Astrocyte of the spinal cord (primary cell): ENCODE measurements at places on chromosomes 11 and 22.

GRCh38 chr11:134792044-134792443 is 380.0 kb upstream of the B3GAT1 start:
- no peak for DNase-seq

DNA sequence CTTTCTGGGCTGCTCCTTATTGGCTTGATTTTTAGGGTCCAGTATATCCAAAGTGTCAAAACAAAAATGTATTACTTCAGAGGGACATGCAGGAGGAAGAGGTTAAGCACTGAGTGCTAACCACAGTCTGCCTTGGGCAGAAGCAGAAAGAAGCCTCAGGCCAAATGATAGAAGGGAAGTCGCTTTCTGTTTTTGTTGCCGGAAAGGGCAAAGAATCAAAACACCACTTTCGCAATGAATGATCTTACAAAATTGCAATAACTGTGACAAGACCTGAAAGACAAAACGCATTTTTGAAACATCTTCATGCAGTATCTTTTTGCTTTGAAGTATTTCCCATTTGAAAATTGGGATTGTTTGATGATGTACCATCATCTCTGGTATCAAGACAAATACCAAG is 70.1 kb upstream of the PICALM start:
- DNase-seq, result no peak

- no peak for DNase-seq
These were observed 79.3 kb downstream of the DSCAML1 start for GRCh38 chr11:117717485-117718314.

DNA sequence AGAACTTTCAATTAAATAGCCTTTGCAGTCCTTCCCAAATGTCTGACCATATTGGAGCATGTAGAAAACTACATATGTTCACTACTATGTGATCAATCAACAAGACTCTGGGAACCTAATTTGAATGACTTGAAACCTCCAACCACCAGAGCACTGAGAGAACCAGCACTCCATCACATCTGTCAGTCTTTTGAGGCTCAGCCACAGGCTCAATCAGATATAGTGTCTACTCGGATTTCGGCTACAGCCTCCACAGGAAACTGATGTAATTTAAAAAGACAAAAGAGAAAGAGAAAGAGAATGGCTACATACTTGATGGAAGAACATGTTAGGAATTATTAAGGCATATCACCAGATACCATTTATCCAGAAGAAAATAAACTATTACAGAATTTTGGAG is 859.0 kb downstream of the FAM181B start:
- DNase-seq, result no peak

GRCh38 chr22:37609240-37610152 is 862 bp downstream of the GGA1 start:
- no peak for DNase-seq

DNA sequence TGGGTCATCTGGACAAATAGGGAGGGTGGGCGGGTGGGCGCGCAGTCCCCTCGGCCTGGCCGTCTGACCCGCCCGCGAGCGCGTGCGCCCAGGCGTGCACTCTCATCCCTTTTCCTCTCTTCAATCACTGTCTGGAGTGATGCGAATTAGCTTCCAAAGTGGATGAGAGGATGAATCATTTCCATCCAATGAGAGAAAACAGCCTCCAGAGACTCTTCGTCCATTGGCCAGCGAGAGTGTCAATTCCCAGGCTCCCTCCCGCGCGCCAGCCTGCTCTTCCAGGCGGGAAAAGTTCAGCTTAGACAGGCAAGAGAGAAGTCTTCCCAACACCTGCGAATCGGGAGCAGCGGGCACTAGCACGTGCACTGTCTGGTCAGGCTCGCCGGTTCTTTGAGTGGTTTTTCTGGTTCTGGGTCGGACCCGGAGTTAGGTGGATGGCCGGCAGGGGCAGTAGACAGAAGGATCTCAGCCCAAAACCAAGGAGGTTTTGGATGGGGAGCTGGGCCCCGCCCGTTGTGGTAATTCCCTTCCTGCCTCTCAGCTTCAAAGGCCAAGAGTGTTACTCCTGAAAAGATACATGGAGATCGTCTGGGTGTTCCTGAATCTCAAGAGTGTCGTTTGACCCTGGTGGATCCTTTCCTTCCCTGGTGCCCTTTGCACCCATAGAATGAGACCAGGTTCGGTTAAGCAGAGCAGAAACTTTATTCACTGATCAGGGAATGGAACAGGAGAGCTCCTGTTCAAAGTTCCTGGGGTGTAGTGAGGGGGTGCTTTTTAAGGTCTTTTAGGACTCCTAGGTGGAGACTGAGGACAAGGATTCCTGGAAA is 33.4 kb upstream of the GLYATL1 start:
- peak; percentile 92 for DNase-seq

- DNase-seq, result no peak
These were observed 12.0 kb upstream of the DGKZ start for GRCh38 chr11:46335271-46335670.

DNA sequence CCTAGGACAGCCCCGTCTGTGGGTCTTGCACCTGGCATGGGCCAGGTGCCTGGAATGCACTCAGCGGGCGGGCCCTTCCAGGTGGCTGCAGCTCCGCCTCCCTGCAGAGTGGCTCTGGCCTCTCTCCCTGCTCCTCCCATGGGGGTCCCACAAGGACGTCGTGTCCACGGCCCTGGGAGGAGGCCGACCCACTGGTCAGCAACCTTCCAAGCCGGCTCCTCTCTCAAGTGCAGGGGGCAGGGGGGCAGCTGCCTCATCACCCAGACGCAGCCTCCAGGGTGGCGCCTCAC is 41.9 kb downstream of the CERK start:
- DNase-seq, result no peak

GRCh38 chr11:85685820-85686459 is at the start of gene CCDC89:
CCDC89 (minus strand) TSS chr11:85686195; CDS start chr11:85686130, 65 bp downstream.
- peak; percentile 94 for DNase-seq

DNA sequence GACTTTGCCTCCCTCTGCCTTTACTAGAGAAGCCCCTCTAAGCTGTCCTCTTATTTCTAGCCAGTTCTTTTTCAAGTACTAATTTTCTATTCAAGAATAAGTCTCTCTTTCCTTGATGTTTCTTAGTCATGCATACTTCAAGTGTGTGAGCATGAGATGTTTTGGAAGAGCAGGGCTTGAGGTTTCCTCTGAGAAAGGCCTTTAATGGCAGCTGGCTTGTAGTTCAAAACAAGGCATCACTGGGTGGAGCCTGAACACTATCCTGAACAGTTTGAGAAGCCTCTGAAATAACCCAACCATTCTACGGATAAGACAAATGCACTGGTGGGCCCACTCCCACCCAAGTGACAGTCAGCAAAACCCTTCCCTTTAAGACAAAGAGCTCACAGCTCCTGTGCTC is 37.6 kb downstream of the CLDN25 start:
- peak; percentile 10 for DNase-seq

GRCh38 chr22:39414377-39414776 is 14.8 kb downstream of the TAB1 start:
- no peak for DNase-seq

- peak; percentile 36 for DNase-seq
These were observed 136.3 kb downstream of the ARHGAP42 start for GRCh38 chr11:100823360-100823759.

GRCh38 chr11:16764888-16765287 is 26.4 kb downstream of the C11orf58 start:
- DNase-seq, result no peak

DNA sequence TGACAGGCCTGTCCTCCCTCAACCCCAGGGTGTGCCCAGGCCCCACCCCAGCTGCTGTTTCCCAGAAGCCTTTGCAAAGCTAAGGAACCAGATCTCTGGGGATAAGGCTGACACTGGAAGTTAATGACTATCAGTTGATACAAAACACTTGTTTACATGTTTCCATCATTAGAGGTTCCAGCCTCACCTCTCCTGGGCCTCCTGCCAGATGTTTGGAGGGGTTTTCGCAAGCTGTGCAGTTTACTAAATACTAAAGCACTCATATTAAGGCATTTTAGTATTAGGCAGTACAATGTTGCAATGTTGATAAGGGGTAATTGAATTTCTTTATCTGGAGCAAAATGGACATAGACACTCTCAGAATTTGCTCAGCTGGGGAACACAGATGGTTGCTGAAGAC is 218.7 kb downstream of the INSC start:
- no peak for DNase-seq

DNA sequence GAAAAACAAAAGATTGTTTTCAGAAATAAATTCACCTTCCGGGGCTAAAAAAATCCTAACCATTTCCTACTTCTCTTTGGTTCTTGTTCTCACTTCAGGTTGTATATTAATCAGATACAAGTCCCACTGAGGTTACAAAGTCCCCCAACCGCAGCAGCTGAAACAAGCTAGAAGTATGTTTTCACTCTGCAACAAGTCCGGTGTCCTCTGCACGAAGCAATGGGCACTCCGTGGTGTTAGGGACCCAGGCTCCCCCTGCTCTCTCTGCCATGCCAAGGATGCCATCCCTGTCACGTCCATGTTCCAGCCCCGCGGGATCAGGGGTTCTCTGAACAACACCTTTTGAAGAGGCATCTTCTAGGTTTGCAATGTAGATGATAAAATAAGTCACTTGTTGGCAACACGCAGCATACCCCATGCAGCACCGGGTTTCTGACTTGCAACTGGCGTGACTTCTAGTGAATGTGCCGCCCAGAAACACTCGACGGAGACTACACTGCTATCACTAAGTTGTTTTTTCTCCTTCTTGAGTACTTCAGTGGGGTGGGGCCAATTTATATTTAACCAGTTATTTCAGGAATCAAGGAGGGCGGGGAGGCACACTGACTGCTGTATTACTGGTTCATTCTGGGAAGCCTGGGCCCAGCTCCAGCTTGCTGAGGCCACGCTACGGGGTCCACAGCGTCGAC is 25.4 kb upstream of the GSTP1 start:
- no peak for DNase-seq

GRCh38 chr11:62560566-62561103 is 13.1 kb downstream of the EEF1G start:
- DNase-seq, result peak; percentile 97

DNA sequence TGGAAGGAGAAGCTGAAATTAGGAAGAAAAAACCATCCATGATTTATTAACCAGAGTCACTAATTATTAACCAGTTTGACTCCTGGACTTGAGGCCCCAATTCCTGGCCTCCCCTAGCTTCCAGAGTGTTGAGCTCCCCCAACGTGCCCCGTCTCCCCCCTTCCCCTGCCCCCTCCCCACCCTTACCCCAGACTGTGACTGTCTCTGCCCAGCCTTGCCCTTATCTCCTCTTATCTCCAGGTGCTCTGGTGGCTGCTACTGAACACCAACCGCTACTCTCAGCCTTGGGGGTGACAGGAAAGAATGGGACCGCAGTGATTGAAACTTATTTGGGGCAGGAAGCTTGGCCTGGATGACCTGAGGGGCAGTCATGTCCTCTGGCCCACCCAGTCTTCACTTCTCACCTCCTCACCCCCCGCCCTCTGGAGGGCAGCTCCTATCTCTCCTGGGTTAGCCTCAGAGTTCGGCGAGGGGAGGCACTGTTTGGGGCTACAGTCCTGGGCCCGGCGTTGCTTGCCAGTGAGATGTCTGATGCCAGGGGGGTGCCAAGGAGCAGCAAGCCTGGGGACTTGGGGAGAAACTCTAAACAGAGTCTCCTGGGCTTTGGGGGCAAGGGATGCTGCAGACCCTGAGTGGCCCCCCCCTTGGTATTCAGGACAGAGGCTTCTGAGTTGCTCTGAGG is 15.5 kb downstream of the NECTIN1 start:
- no peak for DNase-seq

GRCh38 chr11:26860091-26860780 is 133.7 kb upstream of the FIBIN start:
- DNase-seq, result no peak

GRCh38 chr11:122176651-122177050 is 60.6 kb upstream of the BLID start:
- DNase-seq, result no peak

GRCh38 chr11:102268985-102269470 is 48.3 kb upstream of the BIRC3 start:
- no peak for DNase-seq

- DNase-seq, result no peak
These were observed 474.2 kb upstream of the KIRREL3 start for GRCh38 chr11:127474766-127475165.

DNA sequence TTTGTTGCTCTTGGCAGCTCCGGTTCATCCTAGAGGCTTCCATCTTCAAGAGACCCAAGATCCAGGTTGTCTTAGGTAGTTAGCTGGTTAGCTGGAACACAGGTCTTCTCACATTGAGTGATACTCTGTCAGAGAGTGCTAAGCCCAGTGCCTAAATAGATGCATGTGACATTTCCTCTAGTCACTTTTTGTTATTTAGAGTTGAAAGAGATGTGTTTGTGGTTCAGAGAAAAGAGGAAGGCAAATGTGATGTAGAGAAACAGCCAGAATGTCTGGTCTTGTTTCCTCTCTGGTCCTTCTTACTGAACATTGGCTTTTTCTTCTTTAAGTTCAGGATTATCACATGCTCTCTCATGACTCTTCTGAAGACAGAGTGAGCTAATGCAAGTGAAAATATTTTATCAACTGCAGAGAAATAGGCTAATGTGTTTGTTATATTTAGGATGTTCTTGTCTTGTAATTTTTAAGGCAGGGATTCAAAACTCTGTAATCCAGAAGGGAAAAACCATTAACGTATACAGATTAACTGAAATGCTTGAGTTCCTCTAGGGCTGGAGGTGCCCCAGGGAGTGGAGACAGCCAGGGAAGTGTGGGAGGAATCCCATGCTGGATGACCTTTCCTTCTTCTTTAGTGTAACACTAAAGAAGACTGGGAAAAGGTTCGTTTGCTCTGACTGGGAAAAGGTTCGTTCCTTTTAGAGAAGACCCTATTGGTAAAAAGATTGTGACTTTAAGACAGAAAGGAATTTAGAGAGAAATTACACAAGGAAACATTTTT is 75.4 kb downstream of the SWAP70 start:
- no peak for DNase-seq

DNA sequence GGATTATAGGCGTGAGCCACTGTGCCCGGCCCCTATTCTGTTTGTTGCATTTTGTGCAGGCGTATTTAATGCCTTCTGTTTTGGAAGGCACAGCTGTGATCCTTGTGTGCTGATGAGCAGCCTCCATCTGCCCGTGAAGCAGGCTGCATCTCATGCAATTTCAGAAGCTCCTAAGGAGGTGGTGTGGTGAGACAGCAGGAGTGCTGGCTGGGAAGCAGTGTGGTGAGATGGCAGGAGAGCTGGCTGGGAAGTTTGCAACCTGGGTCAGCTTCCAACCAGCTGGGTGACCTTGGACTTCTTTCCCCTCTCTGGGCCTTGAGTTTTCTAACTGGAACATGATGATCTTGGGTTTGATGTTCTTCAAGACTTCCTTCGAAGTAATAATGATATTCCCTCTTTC is 525.1 kb downstream of the TBC1D22A start:
- no peak for DNase-seq

- DNase-seq, result no peak
These were observed 5.2 kb downstream of the TP53AIP1 start for GRCh38 chr11:128937480-128937879.

- DNase-seq, result no peak
These were observed 186.9 kb upstream of the NAV2 start for GRCh38 chr11:19525714-19526113.

DNA sequence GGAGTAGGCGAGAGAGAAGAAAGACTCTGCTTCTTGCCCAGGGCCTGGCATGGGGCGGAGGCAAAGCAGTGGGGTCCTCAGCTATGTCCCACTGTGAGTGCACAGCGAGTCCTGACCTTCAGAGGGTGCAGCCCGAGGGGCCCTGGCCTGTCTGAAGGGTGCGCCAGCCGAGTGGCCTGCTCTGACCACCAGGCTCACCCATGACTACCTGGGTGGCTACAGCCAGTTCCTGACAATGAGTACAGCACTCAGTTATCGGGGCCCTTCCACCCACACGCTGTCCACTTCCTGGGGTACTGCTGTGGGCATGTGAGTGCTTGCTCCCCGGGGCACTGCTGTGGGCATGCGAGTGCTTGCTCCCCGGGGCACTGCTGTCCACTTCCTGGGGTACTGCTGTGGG is 74.1 kb upstream of the B3GAT1 start:
- no peak for DNase-seq
